ENCODE measurements at places on chromosomes 7 and 10.

GRCh38 chr10:3418926-3419325, 246.3 kb upstream of the PITRM1 start:
- no peak for DNase-seq

DNA sequence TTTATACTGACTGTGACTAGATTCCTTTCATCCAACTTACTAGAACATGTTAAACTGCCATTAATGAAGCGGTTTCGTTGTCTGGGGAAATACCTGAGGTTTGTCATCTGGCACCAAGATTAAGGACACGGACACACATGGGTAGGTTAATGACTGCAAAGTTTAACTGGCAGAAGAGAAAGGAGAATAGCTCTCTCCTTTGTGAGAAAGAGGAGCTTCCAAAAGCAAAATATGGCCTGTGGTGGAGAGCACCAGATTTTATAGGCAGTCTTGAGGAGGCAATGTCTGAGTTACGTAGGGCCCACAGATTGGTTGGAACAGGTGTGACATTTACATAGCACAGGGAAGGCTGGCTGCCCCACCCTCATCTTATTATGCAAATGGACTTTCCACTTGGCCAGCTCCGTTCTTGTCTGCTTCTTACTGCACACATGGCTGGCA, 1193.0 kb upstream of the CELF2 start:
- no peak for DNase-seq

GRCh38 chr7:105461518-105461917, 60.6 kb downstream of the PUS7 start:
- no peak for DNase-seq

DNA sequence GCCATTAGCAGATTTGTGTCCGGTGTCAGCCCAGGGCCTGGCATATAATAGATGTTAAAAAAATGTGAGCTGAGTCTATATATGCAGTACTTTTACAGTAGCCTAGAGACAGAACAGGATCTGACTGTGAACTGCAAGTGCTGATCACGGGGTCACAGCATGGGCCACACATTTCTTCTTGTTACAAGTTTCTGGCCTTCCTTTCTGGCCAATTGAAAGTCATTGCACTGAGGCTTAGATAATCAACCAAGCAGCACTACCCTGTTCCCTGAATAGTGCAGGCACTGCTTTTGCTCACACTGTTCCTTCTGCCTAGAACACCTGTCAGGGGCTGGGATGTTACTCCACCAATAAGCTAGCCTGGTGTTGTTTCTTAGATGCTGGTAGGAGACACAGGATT, 5.4 kb upstream of the MARVELD1 start:
- no peak for DNase-seq

DNA sequence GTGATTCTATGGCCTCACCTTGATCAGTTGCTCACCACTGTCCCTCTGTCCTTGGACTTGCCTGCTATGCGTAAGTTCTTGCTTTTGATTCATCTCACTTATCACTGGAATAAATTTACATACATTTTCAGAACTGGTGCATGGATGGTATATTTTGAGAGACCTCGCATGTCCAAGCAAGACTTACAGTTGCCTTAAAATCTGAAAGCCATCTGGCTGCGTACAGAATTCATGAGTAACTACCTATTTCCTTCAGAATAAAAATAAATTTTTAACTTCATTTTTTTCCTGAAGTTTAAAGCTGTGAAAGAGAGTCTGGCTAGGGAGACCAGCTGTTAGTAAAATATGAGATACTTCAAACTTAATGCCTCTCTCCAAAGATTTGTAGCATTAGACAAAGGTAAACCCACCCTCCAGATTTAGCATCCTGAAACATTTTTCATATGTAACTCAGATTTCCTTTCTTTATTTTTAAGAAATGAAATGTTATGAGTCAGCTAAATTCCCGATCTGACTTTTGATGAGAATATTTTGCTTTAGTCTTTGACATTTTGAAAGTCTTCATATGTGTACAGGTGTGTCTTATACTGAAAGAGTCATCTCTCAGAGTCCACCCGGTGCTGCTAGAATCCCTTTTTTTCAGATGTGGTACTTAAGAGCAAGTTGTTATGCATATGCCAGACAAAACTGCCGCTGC, 136.4 kb upstream of the CELF2 start:
- DNase-seq = no peak

- no peak for DNase-seq
Observed at GRCh38 chr10:131979336-131979735, 2.4 kb downstream of the BNIP3 start.

DNA sequence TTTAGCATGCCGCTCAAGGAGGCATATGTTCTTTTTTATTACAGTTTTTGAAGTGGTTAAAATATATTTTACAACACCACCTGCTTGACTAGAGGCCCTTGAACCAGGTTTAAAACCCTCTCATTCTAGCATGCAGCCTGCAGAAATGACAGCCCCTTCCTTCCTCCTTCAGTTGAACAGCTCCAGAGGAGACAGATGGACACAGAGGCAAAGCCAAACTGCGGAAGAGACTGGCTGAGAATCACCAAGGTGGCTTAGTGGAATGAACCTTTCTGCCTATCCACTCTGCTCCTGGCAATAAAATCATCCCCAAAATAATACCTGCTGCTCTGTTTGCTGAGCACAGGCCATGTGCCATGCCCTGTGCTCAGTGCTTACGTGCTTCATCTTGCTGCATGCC, 23.9 kb upstream of the PLPP4 start:
- no peak for DNase-seq

DNA sequence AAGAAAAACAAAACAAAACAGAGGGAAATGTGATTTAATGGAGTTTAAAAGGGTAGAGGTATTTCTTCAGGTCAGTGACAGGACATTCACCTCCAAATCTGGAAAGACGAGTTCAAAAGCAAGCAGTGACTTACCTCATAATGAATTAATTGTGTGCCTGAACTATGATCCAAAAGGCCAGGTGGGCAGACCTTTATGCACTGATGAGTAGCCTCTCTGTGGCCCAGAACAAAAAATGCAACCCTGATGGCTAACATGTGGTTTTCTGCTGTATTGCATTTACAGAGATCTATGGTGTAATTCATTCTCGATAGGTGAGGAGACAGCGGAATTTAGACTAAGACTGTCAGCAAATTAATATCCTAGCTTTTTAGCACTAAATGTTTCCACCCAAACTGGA, 142.0 kb downstream of the HDAC9 start:
- DNase-seq = no peak

GRCh38 chr10:122181876-122182275, 89.2 kb upstream of the BTBD16 start:
- no peak for DNase-seq

- no peak for DNase-seq
Observed at GRCh38 chr10:90723416-90724068, 134.3 kb downstream of the HTR7 start.

- DNase-seq = no peak
Observed at GRCh38 chr10:126375926-126376554, 12.2 kb downstream of the ADAM12 start.

- DNase-seq = peak; percentile 65
Observed at GRCh38 chr7:23106057-23106822, 655 bp downstream of the KLHL7 start.

GRCh38 chr10:8369666-8370065, 315.2 kb downstream of the GATA3 start:
- no peak for DNase-seq

DNA sequence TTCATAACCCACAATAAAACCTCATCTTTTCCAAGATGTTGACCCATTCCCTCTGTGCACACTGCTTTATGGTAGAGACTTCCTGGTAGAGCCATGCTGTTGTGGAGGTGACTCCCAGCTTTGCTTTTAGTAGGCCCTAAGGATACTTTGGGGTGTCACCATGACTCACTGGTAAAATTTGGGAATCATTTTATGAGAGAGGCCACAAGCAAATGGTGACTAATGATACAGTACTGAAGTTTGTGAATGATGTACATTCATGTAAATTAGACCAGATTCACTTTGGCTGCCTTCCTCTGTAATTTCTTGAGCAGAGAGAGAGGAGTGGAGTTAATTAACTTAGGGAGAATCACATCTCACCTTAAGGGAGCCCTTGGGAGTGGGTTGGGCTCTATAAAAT, 686.5 kb downstream of the LRMDA start:
- DNase-seq = no peak

DNA sequence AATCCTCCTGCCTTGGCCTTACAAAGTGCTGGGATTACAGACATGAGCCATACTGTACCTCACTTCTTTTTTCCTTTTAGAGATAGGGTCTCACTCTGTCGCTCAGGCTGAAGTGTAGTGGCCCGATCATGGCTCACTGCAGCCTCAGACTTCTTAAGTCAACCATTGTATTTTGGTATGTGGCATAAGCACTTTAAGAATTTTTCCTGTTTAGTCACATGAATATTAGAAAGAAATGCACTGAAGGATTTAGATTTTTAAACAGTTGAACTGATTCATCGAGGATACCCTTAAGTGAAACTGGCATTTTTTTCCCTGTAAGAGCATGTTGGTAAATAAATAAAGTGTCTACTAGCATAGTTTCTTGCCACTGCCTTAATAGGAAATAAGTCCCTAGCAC, 319.3 kb upstream of the CACNA2D1 start:
- DNase-seq = no peak

DNA sequence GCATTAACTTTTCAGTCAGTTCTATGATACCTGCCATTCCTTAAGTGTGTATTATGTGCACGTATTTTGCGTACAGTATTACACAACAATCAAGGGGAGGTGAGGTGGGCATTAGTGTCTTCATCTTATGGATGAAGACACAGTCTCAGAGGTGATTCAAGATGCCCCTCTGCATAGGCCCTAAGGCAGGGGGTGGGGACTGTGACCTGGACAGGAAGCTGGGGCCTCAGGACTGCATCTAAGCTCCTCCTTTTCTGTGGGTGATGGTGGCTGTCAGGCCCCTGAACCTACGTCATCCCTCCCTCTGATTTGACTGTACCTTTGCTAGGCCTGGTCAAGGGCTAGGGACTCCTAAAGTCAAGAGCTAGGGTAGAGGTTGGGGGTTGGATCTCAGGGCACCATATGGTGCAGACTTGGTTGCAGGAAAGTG, 38.9 kb downstream of the HK1 start:
- no peak for DNase-seq
